Stimulated activated CD4-positive, alpha-beta T cell treated with anti-CD3 and anti-CD28 coated beads, TNF-alpha, amount 100 ng/mL, for 4 hours (primary cell): ENCODE measurements at places on chromosomes 7 and 10.

- DNase-seq, result no peak
Measured at GRCh38 chr10:24360282-24361127, 151.6 kb downstream of the KIAA1217 start.

- no peak for DNase-seq
Measured at GRCh38 chr7:51035716-51036115, 253.0 kb upstream of the GRB10 start.

GRCh38 chr7:135517060-135517459 lies 7.2 kb upstream of the CNOT4 start:
- DNase-seq, result no peak

- no peak for DNase-seq
Measured at GRCh38 chr7:38123494-38123893, 54.6 kb upstream of the STARD3NL start.

- DNase-seq, result no peak
Measured at GRCh38 chr7:122689346-122690109, 9.4 kb downstream of the RNF133 start.
